ENCODE measurements at places on chromosomes 2 and 18.

GRCh38 chr2:162123806-162124758 lies 28.0 kb downstream of the GCG start:
- DNase-seq = no peak

DNA sequence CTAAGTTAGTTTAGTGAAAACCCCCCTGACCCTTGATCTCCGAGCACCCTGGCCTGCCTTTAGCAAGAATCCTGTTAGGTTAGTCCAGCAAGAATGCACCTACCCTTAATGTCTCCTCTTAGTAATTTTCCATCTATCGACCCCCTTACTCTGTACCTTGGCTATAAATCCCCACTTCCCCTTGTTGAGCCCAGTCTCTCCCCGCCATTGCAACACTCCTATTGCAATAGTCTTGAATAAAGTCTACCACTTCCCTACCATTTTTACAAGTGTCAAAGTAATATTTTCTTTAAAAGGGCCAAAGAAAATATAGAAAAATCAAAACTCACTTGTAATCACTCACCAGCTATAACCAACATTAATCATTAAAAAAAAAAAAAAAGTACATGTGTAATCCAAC lies 4.2 kb upstream of the ZBTB7C start:
- no peak for DNase-seq

- DNase-seq = no peak
Observed at GRCh38 chr2:46771309-46771708, 144.3 kb downstream of the MCFD2 start.

DNA sequence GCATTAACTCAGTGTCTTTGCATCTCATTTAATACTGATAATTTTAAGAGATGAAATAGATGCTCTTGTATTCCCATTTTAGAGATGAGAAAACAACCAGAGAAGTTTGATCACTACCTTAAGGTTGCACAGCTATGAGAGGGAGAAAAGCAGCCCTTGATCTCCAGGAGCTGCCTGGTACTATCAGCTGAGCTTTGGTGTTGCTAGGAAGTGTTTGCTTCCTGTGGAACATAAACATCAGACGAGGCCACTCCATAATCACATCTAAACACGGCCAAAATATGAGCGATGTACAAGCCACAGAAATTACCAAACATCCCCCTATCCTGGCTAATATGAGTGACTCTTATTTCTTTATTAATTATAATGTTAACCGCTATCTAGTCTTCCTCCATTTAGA lies 620 bp upstream of the WDFY1 start:
- DNase-seq = no peak

- no peak for DNase-seq
Observed at GRCh38 chr2:121472470-121472993, 58.1 kb upstream of the RNU4ATAC start.

DNA sequence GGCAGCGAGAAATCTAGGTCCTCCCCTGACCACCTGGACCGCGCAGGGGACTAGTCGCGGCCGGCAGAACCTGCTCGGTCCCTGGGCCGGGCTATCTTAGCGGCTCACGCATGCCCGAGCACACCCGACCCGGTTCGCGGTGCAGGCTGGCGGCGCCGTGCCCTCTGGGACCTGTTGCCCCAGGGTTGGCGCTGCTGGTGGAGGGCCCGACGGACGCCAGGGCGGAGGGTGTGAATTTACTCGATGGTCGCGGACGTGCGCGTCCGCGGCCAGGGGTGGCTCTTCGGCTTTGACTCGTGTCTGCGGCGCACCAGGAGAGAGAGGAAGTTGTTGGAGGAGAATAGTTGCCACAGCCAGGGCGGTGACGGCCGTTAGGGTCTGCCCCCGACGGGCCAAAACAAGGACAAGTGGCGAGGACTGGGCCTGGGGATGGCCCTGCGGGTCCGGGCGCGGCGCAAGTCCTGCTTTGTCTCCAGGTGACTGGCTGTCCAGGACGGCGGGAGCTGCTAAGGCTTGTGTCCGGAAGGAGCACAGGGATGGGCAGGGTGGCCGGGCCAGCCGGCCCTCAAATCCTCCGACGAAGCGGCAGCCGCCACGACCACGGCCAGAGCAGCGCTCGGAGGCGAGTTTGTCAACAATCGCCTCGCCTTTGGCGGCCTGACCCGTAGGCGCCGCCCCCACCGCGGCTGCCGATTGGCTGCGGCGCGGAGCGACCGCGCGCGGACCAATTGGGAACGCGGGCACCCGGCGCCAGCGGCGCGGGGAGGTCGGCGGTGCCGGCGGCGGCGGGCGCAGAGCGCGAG lies 1.3 kb downstream of the BCL2L11 start:
- DNase-seq = peak; percentile 89

- DNase-seq = no peak
Observed at GRCh38 chr18:59423259-59423658, 64.2 kb upstream of the LMAN1 start.

DNA sequence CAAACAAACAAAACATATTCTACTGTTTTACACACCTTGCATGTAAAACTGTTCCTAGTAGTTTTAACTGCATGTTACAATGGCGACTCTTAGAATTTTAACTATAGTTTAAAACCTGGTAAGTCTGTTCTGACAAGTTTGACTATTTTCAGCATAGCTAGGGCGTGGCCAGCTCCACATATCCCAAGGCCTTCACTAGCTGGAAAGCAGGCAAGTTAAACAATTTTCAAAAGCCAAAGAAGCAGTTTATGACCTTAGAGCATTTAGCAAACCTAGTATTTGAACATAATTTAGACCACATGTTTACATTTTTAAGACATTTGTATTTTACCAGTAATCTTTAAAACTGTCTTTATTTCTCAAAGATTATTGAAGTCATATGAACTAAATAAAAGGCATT lies 402.8 kb upstream of the SYT4 start:
- no peak for DNase-seq

DNA sequence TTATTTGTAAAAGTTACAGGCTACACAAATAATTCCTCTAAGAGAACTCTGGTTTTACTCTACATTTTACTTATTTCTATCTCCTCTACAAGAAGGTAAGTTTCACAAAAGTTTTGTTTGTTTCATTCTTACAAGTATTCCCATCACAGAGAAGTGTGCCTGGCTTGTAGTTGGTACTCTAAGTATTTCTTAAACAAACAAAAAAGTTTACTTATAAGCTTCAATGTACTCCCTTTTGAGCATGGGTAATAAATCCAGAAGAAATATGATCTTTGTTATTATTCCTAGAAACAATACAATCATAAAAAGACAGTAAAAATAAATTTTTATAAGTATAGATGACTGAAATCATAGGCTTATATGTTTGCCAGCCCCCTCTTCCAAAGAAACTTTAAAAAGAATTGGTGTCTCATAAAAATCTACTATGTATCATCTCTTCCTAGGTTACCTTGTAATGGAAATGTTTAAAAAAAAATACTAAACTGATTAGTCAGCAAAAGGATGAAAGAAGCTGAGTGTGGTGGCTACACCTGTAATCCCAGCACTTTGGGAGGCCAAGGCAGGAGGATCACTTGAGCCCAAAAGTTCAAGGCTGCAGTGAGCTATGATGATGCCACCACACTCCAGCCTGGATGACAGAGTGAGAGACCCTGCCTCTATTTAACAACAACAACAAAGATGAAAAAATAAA lies 54.7 kb downstream of the ATL2 start:
- DNase-seq = no peak

DNA sequence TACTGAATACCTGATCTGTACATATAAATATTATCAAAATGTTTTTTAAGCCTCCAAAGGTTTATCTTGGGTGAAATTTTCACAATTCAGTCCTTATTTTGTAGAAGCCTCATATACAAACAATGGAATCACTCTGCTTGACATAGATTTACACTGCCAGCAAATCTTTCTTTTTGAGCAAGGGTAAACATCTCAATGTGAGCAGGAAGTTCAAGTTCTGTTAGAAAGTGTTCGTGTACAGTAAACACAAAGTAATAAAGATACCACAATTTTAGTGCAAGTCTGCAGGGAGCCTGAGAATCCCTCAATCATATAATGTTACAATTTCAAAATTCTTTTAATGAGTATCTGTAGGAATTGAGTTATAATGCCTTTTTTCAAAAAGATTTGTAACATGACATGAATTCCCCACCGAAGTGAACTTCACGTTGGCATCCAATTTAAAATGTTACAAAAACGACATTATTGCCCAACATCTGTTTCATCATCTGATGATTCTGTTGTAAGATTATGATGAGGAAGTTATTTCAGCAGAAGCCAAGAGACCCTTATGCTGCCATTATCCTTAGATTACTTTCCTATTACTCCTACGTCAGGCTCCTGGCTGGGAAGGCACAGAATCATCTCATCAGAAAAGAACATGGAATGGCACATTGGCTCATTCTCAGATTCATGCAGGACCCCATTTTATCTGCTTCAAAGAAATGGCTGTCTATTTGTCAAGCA lies 283.9 kb upstream of the ACVR2A start:
- DNase-seq = no peak

DNA sequence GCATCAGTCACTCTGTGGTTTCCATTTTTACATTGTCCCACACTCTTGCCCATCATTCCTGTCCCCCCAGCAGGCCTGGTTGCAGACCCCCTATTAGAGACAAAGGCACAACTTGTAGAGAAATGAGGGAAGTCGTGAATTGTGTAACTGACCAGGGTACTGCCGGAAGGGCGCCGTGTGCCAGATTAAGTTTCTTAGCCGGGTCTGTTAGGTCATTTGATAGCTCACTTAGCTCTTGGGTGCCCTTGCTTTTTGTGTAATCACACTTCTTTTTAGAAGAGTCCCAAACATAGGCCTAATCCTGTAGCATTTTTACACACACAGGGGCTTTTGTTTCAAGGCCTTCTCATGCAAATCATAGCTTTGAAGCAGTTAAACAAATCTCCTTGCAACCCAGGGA lies 87.2 kb downstream of the CTAGE1 start:
- no peak for DNase-seq

DNA sequence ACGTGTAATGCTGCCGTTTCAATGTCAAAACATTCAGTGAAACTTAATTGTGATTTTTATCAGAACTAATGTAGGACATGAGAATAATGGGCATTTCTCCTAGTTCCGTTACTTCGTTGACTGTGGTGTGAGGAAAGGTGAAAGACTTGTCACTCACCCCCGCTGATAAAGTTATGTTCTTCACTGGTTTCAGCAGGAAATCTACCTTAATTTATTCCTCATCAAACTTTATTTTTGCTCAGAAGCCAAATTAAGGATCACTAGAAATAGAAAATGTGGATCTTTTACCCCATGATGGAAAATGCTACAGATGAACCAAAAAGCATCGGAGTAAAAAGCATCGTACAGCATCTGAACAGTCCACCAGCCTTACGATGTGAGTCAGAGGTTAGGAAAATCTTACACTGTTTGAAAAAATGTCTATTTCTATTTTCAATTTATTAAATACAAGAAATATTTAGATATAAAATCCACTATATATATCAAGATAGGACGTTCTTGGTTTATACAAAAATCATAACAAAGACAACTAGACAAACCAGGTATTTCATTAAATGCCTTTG lies 1.0 kb upstream of the ROCK1 start:
- DNase-seq = no peak

- DNase-seq = no peak
Observed at GRCh38 chr2:100592226-100592625, 29.4 kb downstream of the PDCL3 start.

DNA sequence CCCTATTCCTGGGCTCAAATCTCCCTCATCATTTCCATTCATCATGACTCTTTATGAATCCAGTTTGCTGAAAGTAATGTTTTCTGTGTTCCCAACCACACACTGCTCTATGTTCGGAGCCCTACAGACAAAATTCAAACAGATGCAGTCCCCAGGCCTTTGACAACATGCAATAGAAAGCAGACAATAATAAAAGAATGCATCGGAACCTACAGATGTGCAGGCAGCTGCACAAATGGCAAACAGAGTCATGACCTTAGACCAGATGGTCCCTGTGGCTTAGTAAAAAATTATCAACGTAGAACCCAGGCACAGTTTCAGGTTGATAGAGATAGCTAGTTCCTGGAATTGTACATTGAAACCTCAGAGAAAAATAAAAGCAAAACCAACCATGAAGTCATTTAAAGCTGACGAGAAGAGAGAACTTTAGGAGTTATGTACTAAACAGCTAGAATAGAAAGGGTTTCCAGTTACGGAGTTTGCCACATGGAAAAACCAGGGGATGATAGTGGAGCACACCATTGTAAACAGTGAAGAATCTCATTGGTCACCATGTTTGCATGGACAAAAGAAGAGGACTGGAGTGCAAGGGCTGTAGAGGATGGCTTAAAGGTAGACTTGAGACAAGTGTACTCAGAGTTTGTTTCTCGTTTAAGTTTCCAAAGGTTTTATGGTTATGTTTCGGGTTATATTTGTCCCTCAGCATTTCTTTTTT lies 23.2 kb upstream of the ACVR1 start:
- DNase-seq = peak; percentile 67

GRCh38 chr18:7272311-7273049 lies 41.6 kb downstream of the LRRC30 start:
- no peak for DNase-seq

- no peak for DNase-seq
Observed at GRCh38 chr18:69995774-69996173, 48.1 kb upstream of the CD226 start.

DNA sequence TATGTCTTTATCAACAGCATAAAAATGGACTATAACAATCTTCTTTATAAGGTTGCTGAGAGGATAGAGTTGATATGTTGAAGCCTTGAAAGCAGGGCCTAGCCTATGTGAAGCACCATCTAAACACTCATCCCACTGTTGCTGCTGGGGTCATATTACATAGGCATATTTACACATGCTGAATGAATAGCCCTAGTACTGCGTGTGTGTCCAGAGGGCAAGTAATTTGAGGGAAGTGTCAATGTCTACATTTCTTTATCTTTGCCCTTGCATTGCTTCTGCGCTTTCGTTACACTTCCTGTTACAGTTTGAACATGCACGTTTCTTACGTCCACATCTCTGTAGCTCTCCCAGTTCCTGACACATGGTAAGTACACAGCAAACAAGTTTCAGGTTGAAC lies 280.3 kb upstream of the ATP5MC3 start:
- no peak for DNase-seq

- DNase-seq = peak; percentile 56
Observed at GRCh38 chr2:94986392-94986963, 39.0 kb upstream of the MAL start.

DNA sequence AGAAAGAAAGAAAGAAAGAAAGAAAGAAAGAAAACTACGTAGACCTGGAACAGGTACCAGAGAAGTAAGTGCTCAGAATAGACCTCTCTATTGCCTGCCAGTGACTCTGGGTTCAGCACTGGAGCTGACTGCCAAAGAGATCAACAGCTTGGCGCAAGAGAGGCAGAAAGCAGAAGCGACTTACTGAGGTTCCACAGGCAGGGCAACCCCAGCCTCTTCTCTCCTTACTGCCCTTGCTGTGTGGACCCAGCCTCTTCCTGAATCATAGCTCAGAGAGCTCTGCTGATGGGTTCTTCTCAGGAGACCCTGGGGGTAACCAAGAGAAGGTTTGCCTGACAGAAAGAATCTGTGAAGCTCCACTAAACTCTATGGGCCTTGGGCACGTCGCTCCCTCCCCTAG lies 7.1 kb downstream of the CAPN13 start:
- DNase-seq = no peak

Data from activated T-cell treated with anti-CD3 and anti-CD28 coated beads, Interleukin-2, amount 50 U/mL, for 48 hours (primary cell).